CD8-positive, alpha-beta memory T cell (primary cell): ENCODE measurements at places on chromosomes 12 and 14. TPM values are rescaled to one million over a fixed set of nuclear protein-coding genes. Genes with fewer than 3 reads are reported as not detected.

The INHBC gene
- total RNA-seq = 0.11 TPM

The MBD6 gene
- total RNA-seq = 49.0 TPM

The NR4A1 gene
- total RNA-seq = 20.4 TPM

The FGF6 gene
- total RNA-seq = not detected

The SLC15A4 gene
- total RNA-seq = 21.7 TPM

The CNIH1 gene
- total RNA-seq = 104 TPM

The C3AR1 gene
- 1.2 TPM for total RNA-seq

The CCDC196 gene
- not detected for total RNA-seq

DNA sequence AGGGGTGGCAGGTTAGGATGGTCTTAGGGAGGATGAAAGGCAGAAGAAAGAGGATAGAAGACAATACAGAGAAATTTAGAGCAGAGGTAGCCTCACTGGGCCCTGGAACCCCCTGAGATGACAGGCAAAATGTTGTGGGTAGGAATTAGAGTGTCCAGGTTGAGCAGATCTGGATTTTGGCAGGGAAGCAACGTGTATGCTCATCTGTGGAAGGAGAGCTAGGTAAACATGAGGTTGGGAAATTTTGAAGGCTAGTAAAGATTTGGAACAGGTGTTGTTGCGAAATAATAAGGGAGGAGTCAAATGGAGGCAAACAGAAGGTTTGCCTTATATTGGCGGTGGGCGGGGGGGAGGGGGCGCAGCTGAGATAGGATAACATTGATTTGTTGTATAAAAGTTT is 5.3 kb downstream of the HSD17B6 start:
- no peak overlapping the region for H3K27ac ChIP-seq
- no peak overlapping the region for H3K4me3 ChIP-seq
- no peaks in the 10 kb centered on the region for H3K27me3 ChIP-seq
- H3K36me3 ChIP-seq = no peaks in the 10 kb centered on the region

GRCh38 chr14:95817271-95817670 is 59.4 kb upstream of the TUNAR start:
- H3K4me1 ChIP-seq = no peaks in the 10 kb centered on the region
- H3K27ac ChIP-seq = no peak overlapping the region
- no peak for DNase-seq
- H3K27me3 ChIP-seq = no peaks in the 10 kb centered on the region

DNA sequence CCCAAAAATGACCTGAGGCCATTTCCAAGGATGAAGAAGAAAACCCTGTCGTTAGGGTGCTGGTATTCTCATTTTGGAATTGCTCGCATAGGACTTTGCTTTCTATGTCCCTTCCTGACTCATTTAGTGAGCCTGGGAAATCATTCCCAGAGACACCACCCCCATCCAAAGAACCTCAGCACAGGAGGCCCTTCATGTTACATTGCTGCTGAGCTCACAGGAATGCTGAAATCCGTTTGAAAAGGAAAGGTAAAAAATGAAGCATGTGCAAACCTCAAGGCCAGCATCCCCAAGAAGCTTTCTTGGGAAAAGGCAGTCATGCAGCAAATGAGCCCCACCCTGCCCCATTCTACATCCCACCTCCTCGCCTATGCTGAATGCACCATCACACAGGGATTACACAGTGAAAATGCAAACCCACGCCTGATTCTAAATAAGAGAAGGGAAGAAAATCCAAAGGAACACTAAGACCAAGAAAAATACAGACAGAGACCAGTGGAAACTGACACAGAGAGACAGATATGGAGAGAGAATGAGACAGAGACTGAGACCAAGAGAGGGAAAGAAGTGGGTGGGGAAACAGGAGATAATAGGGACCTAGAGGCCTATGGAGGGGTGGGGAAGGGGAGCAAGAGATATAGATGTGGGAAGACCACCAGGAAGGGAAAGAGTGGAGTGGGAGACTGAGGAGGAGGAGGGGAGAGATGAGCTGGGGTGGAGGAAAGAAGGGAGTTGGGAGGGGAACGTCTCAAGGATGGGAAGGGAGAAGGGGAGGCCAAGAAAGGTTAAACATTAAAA is 33.5 kb downstream of the NIN start:
- peaks cover 27% of the 10 kb centered on the region for H3K4me1 ChIP-seq
- DNase-seq = no peak
- H3K27ac ChIP-seq = no peak overlapping the region
- no peaks in the 10 kb centered on the region for H3K36me3 ChIP-seq
- no peaks in the 10 kb centered on the region for H3K27me3 ChIP-seq
- H3K4me3 ChIP-seq = no peak overlapping the region

DNA sequence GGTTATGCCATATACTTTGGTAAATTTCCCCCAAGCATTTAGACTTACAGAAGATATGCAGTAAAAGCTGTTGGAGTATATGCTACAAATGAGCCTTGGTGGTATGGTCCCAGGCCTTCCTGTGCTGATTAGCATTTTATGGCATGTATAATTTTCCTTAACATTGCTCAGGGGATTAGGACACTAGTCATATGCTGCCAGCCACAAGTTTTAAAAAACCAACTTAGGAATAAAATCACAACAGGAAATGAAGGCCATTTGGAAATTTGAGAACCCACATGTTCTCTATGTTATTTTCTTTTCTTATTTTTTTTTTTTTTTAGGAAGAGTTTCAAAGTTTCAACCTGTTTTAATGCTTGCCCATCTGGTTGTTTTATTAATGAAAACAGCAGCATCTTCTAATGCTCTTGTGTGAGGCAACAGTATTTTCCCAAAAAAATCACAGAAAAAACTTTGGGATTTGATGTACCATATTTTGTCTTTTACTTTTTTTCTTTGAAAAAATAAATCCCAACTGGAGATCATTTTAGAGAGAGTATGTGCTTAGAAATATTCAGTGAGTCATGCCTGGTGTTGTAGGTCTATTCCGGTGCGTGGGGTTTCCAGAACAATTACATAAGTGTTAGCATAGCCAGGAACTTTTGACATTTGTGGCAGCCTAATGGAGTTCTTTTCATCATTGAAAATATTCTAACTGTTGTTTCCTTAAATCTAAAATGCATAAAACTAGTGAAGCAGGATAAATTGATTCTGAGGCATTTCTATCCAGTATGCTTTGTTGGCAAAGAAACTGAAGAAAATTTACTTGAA is 21.7 kb upstream of the DUSP6 start:
- H3K4me3 ChIP-seq = no peak overlapping the region
- H3K36me3 ChIP-seq = no peaks in the 10 kb centered on the region
- H3K27ac ChIP-seq = no peak overlapping the region
- H3K4me1 ChIP-seq = no peaks in the 10 kb centered on the region
- H3K27me3 ChIP-seq = no peaks in the 10 kb centered on the region

- no peaks in the 10 kb centered on the region for H3K4me1 ChIP-seq
- DNase-seq = no peak
- no peaks in the 10 kb centered on the region for H3K36me3 ChIP-seq
- H3K27me3 ChIP-seq = no peaks in the 10 kb centered on the region
These were observed 230.4 kb downstream of the SPTSSA start for GRCh38 chr14:34231626-34232025.

DNA sequence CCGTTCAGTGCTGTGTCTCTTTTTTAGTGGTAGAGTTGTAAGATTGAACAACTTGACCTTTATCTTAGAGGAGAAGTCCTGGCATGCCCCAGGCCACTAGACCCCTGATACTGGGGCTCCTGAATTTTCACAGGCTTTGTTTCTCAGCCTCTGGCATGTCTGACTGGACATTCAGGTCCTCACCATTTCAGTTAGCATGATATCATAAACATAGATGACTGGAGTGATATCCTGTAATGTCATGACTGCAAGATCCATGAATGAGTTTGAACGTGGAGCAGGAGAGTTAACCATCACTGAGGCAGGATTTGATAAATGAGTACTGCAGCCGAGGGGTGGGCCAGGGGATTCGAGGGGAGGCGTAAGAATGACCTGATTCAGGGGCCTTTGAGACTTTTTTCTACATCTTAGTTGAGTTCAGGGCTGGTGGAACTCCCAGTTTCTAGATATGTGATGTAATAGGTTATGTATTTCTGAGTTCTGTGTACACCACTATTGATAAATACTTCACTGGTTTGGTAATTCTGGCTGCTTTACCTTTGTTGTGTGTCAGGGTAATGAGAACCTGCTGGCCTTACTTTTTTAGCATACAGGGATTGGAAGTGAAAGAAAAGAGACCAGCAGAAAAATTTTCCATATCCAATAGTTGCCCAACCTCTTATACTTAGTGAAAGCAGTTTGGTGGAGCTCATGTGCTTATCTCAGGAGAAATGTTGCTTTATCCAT is 217.0 kb downstream of the SYNE2 start:
- H3K27ac ChIP-seq = no peak overlapping the region
- H3K27me3 ChIP-seq = no peaks in the 10 kb centered on the region
- DNase-seq = no peak
- H3K4me1 ChIP-seq = no peaks in the 10 kb centered on the region

GRCh38 chr14:75188520-75189268 is 12.3 kb upstream of the TMED10 start:
- H3K27me3 ChIP-seq = no peaks in the 10 kb centered on the region
- no peaks in the 10 kb centered on the region for H3K36me3 ChIP-seq
- H3K4me1 ChIP-seq = no peaks in the 10 kb centered on the region

DNA sequence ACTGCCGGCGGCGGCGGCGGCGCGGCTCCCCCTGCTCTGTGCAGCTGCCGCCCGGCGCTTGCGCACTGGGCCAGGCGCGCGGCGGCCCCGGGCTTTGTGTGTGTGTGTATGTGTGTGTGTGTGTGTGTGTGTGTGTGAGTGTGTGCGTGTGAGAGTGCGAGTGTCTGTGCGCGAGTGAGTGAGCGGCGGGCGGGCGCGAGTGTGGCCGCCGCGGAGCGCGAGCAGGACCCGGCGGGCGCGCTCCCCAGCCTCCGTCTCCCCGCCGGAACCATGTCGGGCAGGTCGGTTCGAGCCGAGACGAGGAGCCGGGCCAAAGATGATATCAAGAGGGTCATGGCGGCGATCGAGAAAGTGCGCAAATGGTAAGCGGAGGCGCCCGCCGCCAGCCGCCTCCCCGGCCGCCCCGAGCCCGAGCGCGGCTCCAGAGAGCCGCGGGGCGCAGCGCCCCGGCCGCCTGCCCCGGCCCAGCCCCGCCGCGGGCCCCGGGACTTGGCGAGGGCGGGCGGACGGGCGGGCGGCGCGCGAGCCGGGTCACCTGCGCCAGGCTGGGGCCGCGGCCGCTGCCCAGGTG is at the start of gene BCL7A:
BCL7A (plus strand) TSS at position 63 of the 571 bp plus-strand sequence; CDS start at position 271, 208 bp downstream.
- peak within 1 kb of the TSS; percentile 31 for H3K27ac ChIP-seq
- peaks cover 15% of the 10 kb centered on the region for H3K4me1 ChIP-seq
- no peaks in the 10 kb centered on the region for H3K36me3 ChIP-seq
- H3K27me3 ChIP-seq = peaks cover 3% of the 10 kb centered on the region
- peak within 1 kb of the TSS; percentile 47 for H3K4me3 ChIP-seq
- DNase-seq = peak; percentile 69

GRCh38 chr14:58836303-58836974 is 198.7 kb downstream of the DACT1 start:
- no peak for DNase-seq
- no peak overlapping the region for H3K27ac ChIP-seq
- no peaks in the 10 kb centered on the region for H3K36me3 ChIP-seq

DNA sequence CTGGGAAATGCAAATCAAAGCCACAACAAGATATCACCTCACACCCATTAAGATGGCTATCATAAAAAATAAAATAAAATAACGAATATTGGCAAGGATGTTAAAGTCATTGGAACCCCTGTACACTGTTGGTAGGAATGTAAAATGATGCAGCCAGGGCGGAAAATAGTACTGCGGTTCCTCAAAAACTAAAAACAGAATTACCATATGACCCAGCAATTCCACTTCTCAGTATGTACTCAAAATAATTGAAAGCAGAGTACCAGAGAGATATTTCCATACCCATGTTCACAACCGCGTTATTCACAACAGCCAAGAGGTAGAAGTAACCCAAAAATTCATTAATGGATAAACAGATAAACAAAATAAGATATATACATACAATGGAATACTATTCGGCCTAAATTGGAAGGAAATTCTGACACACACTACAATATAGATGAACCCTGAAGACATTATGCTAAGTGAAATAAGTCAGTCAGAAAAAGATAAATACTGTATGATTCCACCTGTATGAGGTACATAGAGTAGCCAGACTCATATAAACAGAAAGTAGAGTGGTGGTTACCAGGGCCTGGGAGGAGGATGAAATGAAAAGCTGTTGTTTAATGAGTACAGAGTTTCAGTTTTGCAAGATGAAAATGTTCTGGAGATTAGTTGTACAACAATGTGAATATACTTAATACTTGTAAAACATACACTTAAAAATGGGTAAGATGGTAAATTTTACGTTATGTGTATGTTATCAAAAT is 84.6 kb downstream of the TXNDC16 start:
- H3K27me3 ChIP-seq = no peaks in the 10 kb centered on the region
- H3K27ac ChIP-seq = no peak overlapping the region
- H3K4me1 ChIP-seq = peaks cover under 1% of the 10 kb centered on the region
- no peaks in the 10 kb centered on the region for H3K36me3 ChIP-seq
- no peak overlapping the region for H3K4me3 ChIP-seq
- no peak for DNase-seq

- H3K36me3 ChIP-seq = no peaks in the 10 kb centered on the region
- no peak overlapping the region for H3K4me3 ChIP-seq
- no peaks in the 10 kb centered on the region for H3K27me3 ChIP-seq
- no peak overlapping the region for H3K27ac ChIP-seq
- no peaks in the 10 kb centered on the region for H3K4me1 ChIP-seq
These were observed 71.6 kb downstream of the OTOGL start for GRCh38 chr12:80170915-80171314.

DNA sequence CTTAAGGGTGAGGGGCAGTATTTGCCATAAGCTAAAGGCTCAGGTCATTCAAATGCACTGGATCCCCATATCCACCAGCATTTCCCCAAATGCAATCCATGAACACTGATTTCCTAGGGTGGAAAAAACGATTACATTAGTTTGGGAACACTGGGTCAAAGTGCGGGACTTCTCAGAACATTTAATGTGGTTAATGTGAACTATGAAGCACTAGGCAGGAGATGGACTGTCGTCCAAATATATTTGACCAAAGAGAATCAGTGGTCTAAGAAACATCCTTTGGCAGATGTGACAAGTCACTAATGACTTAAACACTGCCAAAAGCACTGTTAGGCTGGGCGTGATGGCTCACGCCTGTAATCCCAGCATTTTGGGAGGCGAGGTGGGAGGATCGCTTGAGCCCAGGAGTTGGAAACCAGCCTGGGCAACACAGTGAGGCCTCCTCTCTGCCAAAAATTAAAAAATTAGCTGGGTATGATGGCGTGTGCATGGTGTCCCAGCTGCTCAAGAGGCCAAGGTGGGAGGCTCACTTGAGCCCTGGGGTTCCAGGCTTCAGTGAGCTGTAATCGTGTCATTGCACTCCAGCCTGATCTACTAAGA is 205.4 kb downstream of the CALM1 start:
- no peak overlapping the region for H3K27ac ChIP-seq
- H3K4me1 ChIP-seq = no peaks in the 10 kb centered on the region
- H3K36me3 ChIP-seq = no peaks in the 10 kb centered on the region
- no peaks in the 10 kb centered on the region for H3K27me3 ChIP-seq

DNA sequence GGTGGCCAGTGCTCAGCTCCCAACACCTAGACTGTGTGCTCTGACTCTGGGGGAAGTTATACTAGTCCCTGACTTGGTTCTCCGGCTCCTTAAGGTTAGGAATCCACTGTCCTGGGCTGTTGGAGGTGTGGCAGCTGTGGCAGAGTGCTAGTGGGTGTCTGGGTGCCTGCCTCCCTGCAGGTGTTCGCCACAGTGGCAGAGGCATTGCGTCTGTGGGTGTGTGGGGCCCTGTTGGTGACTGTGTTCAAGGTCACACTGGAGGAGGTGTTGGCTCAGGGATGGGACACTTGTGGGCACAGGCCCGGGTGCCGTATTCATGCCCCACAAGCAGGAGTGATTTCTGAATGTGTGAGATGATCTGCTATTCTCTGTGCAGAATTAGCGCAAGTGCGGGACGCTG is 467.4 kb downstream of the TMEM121 start:
- no peak overlapping the region for H3K27ac ChIP-seq
- no peak overlapping the region for H3K4me3 ChIP-seq
- H3K4me1 ChIP-seq = peaks cover 6% of the 10 kb centered on the region
- DNase-seq = peak; percentile 27
- H3K36me3 ChIP-seq = no peaks in the 10 kb centered on the region
